Stimulated activated CD8-positive, alpha-beta memory T cell treated with anti-CD3 and anti-CD28 coated beads, Interleukin-7, amount 100 ng/mL, for 1 hour (primary cell): ENCODE measurements at places on chromosomes 12 and 14.

- no peak for DNase-seq
These were observed 980.7 kb upstream of the TMEM132C start for GRCh38 chr12:127286281-127286680.

DNA sequence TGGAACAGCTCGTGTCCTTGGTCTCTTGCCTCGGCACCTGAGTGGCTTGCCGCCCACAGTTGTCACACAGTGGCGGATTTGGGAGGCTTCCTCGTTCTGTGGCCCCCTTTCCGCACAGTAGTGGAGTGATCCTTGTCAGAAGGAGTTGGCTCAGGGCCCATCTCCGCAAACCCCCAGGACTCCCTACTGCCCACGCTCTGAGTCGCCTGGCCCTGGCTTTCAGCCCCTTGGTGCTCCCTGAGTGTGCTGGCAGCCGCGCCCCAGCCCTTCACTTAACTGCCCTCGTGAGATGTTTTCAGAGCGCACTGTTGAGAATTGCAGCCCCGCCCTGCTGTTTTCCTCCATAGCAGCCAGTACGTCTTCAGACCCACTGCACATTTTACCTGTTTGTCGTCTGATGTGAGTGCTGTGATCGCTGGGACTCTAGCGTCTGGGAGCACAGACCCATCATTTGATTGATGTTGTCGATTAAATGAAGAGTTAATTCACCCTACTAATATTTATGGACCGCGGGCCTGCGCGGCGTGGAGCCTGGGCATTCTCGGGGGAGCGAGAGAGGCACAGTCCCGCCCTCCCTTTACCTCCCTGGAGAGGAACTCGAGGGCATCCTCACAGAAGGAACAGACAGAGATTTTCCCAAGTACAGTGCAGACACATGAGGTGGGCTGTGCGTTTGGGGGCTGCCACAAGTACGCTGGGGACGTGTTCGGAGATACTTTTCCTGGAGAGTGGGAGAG lies 91.8 kb downstream of the DDX51 start:
- no peak for DNase-seq

DNA sequence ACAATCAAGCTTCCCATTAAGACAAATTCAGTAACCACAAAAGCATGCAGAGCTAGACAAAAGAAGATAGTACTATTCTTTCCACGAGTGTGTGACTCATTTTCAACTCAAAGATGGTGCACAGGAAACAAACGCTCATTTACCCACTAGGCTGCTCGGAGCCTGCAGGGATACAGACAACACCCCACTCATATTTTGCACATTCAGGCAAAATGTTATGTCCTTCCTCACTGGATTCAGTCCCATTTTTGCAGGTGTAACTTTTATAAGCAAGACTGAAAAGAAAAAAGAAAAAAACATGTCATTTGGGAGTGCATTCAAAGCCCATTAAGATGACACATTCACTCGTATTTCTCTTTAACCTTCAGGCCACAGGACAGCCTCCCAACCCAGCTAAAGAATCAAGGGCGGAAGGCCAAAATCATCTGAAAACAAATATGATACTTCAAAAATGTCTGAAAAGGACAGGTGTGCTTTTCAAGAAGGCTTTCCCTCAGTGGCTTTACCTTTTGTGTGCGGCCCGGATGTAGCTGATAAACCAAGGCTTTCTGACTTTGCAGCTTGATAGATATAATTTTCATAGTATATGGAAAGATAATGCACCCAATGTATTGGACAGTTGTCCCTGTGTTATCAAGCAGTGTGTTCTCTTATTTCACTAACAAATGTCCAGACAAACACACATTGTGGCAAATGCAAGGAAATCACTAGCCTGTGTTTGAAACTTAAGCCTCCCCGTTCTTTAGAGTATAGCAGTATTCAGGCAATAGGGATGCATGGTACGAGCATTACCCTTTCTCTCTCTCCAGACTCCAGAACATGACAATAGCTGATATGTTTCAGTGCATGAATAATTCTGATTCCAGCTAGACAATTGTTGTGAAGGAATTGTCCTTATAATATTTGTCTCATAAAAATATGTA lies 147.8 kb upstream of the KRR1 start:
- no peak for DNase-seq

GRCh38 chr12:103557628-103558010 lies 29.5 kb upstream of the STAB2 start:
- no peak for DNase-seq

- DNase-seq: no peak
These were observed 107.3 kb downstream of the CRADD start for GRCh38 chr12:93784339-93785086.

DNA sequence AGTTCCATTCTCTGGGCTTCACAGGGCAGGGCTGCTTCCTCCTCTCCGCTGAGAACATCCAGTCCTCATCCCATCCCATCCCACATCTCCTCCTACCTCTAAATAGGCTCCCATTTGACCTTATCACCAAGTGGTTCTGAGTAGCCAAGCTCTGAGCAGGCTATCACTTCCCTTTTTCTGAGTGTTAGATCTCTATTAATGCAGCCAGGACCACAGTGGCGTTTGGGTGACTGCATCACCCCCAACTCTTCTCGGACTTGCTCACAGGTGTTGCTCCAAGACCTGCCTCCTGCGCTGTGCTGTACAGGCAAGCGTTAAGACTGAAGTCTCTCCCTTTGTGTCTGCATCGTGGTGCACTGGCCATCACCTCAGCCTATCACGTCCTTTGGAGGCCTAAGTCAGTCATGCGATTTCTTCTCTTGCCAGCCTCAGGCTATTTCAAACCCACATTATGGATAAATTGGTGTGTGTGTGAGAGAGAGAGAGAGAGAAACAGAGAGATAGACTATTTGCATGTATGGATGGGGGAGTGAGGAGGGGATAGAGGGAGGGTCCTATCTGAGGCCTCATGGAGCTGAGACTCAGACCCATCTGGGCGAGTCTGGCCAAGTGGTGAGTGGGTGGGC lies 12.4 kb upstream of the HHIPL1 start:
- DNase-seq: no peak

DNA sequence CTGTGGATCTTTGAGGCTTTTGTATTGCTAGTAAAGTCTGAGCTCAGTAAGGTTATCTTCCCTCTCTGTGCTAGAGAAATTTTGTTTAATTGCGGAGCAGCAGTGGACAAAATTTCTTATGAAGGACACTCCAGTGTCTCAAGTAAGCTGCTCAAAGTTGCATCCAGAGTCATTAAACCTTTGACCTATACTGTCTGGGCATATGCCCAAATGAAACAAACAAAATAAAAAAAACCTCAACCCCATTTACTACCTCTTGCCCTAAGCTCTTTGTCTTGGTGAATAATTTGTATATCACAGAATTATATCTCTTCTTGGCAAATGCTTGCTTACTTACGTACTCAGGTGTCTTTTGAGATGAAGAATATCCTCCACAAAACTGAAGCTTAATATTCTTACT lies 465.2 kb downstream of the SOX5 start:
- no peak for DNase-seq

- no peak for DNase-seq
These were observed 208.8 kb upstream of the EEA1 start for GRCh38 chr12:93137656-93138612.

GRCh38 chr12:62737188-62737587 lies 197.8 kb downstream of the PPM1H start:
- no peak for DNase-seq

DNA sequence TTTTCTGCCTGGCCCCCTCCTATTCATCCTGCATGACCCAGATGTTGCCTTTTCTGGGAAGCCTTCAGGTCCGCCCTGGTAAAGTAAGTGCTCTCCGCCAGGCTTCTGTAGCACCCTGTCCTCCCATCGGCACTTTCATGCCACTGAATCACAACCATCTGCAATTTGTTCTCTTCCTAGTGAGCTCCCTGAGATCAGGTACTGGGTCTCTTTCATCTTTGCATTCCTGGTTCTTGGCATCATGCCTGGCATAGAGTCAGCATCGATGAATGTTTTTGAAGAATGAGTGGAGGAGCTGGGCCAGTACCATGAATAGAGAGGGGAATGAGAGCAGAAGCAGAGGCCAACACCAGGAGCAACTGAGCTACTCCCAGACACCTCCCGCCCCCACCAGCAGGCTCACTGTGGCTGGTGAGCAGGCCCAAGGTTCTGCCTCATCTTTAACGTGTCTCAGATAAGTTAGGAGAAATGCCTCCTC lies 13.1 kb downstream of the ZDHHC22 start:
- no peak for DNase-seq

GRCh38 chr14:48401321-48401720 lies 725.9 kb upstream of the MDGA2 start:
- DNase-seq: no peak

DNA sequence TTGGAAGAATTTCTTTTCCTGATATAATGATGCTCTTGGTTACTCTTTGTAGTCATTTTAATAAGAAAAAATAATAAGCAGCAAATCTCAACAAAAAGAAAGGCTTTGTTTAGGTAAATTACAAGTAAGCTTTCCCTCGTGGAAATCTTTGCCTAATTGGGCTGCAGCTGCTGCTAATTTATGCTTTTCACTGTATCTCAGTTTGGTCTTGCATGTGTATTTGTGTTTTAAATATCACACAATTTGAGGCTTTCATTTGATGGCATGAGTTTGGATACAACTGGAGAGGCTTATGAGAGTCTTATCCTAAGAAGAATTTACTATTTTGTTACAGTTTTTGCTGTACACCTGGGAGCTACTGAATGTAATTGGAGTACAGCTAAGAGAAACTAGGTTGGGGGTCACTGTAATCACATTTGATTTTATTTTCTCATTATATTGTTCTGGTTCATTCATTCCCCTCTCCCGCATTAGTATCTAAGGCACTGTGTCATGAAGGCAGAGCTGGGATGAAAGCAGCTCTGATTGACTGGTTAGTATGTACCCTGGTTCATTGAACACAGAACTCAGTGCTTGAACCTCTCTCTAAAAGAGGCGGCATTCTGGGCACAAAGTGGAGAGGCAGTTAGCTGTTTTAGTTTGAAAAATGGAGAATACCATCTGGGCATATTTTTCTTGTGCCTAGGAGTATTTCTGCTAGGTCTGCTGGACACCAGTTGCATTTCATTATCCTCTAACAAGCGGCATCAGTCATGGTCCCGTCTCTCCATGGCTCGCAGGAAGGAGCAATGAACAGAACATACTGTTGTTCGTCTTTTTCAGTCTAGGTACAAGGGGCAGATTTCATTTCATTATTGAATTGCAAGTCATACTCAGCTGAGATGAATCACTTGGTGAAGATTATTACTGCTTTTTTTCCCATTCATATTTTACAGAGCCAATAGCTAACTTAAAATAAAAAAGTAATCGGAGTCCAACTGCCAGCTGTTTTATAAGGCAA lies 118.0 kb upstream of the TMEM260 start:
- no peak for DNase-seq

DNA sequence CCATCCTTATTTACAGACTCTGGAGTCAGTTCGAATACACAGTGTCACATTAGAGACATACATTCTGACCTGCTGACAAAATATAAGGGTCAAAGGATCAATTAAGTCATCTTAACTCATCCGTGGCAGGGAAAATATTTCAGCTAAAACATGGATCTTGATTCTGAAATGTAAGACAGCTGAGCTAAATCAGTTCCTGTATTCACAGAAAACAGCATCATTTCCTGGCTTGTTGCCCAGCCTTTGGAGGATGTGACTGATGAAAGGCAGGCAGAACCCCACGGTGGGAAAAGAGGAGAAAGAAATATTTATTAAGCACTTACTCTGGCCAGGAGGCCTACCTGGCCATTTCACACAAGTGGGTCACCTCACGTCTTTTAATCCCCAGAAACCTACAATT lies 101.9 kb downstream of the GAS2L3 start:
- no peak for DNase-seq

- DNase-seq: no peak
These were observed 213.1 kb downstream of the PTPRO start for GRCh38 chr12:15535352-15535781.

GRCh38 chr12:13200841-13201240 lies 4.3 kb downstream of the EMP1 start:
- no peak for DNase-seq
